ENCODE measurements at places on chromosomes 6 and 20.

DNA sequence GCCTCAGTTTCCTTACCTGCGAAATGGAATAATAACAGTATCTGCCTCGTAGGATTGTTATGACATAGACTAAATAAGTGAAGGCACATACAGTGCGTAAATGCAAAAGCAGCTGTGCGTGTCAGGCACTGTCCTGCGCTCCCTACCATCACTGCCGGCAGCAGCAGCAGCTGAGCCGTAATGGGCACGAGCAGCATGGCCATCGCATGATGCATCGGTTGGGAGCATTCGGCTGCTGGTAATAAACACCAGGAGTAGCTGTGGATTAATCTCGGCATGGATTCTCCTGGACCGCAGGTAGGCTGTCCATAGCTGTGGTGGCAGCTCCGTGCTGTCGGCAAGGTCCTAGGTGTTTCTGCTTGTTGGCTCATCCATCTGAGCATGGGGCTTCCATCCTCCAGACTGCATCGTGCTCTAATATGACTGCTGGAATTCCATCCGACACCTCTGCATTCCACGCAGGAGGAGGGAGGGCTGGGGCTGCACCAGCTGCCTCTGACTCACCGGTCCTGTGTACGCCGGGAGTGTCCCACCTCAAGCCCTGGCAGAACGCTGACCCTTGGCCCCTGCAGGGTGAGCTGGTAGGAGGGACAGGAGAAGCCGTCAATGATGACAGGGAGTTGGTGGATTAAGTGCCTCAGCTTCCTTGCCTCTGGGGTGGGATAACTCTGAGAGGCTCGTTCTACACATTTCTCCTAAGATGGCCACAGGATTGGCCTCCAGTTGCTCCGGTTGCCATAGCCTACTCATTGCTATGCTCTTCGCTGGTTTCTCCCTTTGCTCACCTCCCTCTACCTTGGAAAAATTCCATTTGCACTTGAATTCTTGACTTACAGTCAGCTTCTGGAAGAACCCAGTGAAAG, 100.9 kb upstream of the PMEPA1 start:
- no peak for DNase-seq

- no peak for DNase-seq
Measured at GRCh38 chr6:155396605-155397004, 59.0 kb downstream of the NOX3 start.

GRCh38 chr20:46770330-46771194, 61.1 kb downstream of the SLC2A10 start:
- peak; percentile 36 for DNase-seq

- DNase-seq, result no peak
Measured at GRCh38 chr6:38207375-38207774, 387.8 kb downstream of the ZFAND3 start.

DNA sequence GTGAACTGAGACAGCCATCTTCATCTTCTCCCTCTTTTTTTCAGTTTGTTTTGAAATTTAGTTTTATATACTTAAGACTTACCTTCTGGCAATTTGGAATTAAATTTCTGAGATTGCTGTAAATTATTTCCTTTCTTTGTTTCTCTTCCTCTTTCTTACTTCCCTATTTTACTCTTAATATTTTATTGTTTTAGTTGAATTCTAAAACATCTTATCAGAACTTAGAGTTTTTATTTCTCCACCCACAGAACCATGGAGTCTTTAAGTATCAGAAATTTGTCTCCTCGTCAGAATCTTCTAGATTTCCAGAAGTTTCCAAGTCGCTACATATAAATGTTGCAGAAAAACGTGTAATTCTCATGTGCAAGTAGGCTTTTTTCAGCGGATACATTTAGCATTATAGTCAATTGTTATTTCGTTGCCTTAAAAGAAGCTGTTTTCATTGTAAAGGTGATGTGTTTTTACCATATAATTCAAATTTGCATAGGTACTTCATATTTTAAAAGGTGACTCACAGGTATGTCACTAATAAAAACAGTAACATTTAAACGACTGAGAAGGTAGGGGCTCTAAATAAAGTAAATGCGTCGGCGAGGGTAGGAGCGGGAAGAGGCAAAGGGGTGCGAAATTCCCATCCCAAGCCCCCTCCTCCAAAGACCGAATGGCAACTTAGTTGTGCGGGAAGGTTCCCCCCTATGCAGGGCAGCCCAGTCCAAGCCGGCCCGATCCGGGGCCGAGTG, 866 bp upstream of the MYO6 start:
- peak; percentile 39 for DNase-seq

DNA sequence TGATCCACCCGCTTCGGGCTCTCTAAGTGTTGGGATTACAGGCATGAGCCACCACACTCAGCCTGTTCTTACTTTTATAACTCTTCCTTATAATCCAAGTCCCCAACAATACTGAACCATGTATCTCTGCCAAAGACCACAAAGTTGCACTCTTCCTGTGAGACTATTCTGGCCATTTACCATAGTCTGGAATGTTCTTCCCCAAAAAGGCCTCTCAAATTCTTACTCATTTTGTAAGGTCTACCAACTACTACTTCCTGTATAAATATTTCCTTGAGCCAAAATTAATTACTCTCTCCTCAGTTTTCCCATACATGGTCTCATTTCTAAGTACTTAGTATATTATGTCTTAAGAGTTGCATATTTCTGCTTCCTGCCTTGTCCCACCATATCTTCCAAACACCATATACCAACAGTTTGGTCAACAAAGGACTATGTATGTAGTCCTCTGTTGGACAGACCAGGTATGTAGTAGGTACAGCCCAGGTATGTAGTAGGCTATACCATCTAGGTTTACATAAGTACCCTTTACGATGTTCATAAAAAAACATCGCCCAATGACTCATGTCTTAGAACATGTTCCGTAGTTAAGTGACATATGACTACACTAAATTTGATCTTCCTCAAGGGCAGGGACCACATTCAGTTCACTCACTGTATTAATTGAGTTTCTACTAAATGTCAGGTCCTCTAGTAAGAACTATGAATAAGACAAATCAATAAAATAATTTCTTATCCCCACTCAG, 22.0 kb downstream of the RANBP9 start:
- no peak for DNase-seq

- DNase-seq, result no peak
Measured at GRCh38 chr20:2972126-2972525, 71.3 kb upstream of the GNRH2 start.

Measured in OCI-M1 (cell line).